Caco-2 (cell line): ENCODE measurements at places on chromosomes 16 and 17. TPM values are rescaled to one million over a fixed set of nuclear protein-coding genes. Genes with fewer than 3 reads are reported as not detected.

GRCh38 chr17:46179375-46179999, 13.7 kb downstream of the KANSL1 start:
- no peak for DNase-seq

- no peak for DNase-seq
These were observed 23.4 kb downstream of the RBL2 start for GRCh38 chr16:53457670-53458069.

DNA sequence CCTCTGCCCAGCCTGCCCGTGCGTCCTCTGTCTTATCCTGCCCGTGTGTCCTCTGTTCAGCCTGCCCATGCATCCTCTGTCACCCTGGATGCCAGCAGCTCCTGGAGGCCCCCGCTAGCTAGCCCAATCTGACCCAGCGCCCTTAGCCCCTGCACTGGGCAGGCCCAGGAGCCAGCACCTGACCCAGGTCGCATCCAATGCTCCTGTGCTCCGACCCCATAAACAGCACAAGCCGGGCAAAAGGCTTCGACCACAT, 13.1 kb downstream of the CDH15 start:
- no peak for DNase-seq

GRCh38 chr16:24002619-24003018, 166.8 kb downstream of the PRKCB start:
- DNase-seq = no peak

GRCh38 chr17:48633266-48633677, 7.1 kb upstream of the HOXB9 start:
- no peak for DNase-seq

GRCh38 chr17:50027172-50027880, 28.6 kb upstream of the ITGA3 start:
- no peak for DNase-seq

DNA sequence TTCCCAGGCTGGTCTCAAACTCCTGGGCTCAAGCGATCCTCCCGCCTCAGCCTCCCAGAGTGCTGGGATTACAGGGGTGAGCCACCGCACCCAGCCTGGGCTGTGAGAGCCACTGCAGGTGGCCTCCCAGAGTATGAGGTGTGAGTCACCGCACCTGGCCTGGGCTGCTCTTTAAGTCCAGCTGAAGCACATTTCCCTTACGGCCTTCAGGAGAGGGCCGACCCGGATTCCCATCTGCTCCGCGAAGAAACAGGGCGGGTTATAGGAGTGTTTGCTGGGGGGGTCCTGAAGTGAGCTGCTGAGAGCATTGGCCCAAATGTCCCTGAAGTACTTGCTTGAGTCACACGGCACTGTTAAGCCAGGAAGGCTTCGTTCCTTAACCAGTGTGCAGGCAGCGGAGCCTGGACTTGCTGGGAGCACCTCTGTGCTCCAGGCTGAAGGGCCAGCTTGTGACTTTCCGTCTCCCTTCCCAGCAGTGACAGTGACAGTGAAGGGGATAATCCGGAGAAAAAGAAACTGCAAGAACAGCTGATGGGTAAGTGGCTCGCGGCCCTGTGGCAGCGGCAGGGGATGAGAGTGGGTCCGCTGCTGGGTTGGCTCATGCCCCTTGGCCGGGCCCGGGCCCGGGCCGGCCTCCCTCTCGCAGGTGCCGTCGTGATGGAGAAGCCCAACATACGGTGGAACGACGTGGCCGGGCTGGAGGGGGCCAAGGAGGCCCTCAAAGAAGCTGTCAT, 7.2 kb downstream of the VPS4A start:
- DNase-seq = peak; percentile 33

GRCh38 chr17:80498242-80498919, 22.0 kb upstream of the NPTX1 start:
- DNase-seq = no peak

Gene SCIMP
- not detected in 2 replicates for total RNA-seq

DNA sequence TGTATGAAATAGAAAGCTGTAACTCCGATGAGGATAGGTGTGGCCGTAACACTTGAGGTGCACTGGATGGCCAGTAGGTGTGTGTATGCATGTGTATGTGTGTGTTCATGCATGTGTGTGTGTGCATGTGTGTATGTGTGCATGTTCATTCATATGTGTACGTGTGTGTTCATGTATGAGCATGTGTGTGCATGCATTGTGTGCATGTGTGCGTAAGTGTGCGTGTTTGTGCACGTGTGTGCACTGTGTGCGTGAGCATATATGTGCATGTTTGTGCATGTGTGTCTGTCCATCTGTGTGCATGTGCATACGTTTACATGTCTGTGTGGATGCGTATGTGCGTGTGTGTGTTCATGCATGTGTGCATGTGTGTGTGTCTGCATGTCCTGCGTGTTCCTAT, 145.5 kb downstream of the C16orf95 start:
- DNase-seq = no peak

Gene KRT20
- total RNA-seq = 0.53 and 1.0 TPM in 2 replicates

DNA sequence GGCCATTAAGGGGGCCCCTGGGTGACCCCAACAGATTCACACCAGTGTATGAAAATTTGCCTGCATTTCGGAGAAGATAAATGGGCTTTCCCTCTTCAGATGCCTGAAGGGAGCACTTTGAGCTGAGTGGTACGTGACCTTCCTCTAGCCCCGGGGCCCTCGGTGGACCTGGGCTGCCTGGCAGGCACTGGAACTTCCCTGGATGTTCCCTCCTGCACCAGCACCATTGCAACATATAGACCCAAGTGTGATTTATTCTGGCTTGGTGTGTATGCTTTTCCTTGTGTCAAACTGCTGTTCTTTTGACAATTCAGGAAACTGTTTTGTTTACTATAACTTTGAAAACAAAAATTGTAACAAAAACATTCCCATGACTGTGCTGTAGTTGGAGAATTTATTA, 93.8 kb downstream of the TNFRSF13B start:
- no peak for DNase-seq

Gene KRTAP9-2
- not detected in 2 replicates for total RNA-seq

Gene ABCA6
- total RNA-seq = 1.8 and 2.5 TPM in 2 replicates

Gene CACNG1
- total RNA-seq = not detected in 2 replicates

GRCh38 chr16:1778200-1779179, 3.9 kb downstream of the SPSB3 start:
- DNase-seq = no peak

Gene CD300H
- not detected in 2 replicates for total RNA-seq

- no peak for DNase-seq
These were observed 209.3 kb downstream of the MSI2 start for GRCh38 chr17:57465610-57466009.

Gene MT2A
- total RNA-seq = 4.3 and 10.5 TPM in 2 replicates

- no peak for DNase-seq
These were observed 104.8 kb upstream of the NUDT7 start for GRCh38 chr16:77617553-77617952.

Gene YPEL2
- total RNA-seq = 2.9 and 4.5 TPM in 2 replicates

- DNase-seq = no peak
These were observed 695.9 kb upstream of the CDH8 start for GRCh38 chr16:62732092-62732491.

GRCh38 chr17:76560877-76561221, 21.0 kb downstream of the PRCD start:
- DNase-seq = no peak

Gene MYH3
- 2.4 and 2.7 TPM in 2 replicates for total RNA-seq

DNA sequence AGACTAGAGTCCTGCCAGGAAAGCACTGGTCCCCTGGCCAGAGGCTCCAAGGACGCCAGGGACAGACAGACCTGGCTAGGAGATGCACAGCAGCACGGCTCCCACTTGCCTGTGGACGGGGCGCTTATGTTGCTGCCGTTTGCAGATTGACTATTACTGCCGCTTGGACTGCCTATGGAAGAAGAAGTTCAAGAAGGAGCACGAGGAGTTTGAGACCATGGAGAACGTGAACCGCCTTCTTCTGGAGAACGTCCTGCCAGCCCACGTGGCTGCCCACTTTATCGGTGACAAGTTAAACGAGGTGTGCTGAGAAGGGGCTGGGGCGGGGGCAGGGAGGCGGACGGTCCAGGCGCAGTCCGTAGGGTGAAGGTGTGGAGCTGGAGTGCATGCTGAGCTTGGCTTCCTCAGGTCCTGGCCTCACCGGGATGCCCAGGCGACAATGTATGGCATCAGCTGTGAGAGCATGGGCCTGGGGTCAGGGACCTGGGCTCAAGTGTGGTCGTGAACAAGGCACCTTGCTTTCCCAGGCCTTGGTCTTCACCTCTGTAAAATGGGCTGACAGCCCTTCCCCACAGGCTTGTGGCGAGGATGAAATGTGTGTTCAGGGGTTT, 45.6 kb downstream of the ADCY7 start:
- DNase-seq = peak; percentile 42

DNA sequence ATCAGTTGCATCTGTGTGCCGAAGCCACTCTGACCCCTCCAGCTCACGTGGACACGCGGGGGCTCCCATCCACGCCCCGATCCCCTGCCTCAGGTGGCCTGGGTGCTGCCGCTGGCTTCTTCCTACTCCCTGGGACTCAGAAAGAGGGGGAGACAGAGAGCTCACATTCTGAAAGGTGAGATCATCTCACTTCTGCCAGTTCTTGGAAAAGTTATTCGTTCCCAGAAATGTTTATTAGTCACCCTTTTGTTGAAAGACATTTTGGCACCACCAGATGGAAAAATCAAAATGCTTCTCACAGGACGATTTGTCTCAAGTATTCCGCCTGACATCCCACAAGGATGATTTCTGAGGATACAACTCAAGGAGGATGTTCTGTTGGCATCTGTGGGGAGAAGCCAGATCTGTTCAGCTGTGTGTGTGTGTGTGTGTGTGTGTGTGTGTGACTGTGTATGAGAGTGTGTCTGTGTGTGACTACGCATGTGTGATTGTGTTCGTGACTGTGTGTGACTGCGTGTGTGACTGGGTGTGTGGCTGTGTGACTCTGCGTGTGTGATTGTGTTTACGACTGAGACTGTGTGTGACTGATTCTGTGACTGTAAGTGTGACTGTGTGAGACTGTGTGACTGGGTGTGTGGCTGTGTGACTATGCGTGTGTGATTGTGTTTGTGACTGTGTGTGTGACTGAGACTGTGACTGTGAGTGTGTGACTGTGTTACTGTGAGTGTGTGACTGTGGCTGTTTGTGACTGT, 207.3 kb downstream of the NTN1 start:
- DNase-seq = no peak

- no peak for DNase-seq
These were observed 66.1 kb downstream of the SREBF1 start for GRCh38 chr17:17770632-17771044.
